Liver (tissue), 10 donors: ENCODE measurements at places on chromosomes 7 and 10.

DNA sequence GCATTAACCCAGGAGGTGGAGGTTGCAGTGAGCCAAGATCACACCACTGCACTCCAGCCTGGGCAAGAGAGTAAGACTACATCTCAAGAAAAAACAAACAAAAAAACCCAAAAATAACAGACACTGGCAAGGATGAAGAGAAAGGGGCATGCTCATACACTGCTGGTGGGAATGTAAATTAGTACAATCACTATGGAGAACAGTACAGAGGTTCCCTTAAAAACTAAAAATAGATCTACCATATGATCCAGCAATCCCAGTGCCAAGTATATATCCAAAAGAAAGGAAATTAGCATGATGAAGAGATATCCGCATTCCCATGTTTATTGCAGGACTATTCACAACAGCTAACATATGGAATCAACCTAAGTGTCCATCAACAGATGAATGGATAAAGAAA is 66.4 kb upstream of the PLA2G12B start:
- DNase-seq = no peak

DNA sequence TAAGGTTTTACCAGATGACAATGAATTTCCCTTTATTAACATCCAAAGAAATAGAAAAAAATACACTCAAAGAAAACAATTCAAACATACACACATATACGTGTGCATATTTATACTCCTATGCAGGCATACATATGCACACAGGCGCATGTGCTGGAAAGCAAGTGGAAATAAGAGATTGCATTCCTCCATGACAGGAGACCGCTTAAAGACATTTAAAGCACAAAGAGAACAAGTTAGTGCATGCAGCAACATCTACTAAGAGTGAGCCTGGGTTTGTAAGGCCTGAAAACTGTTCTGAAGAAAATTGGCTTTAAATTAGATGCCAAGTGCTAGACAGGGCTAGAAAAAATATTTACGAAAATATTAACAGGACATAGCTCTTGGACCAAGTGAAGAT is 40.1 kb upstream of the PPP1R17 start:
- no peak for DNase-seq

- no peak for DNase-seq
Observed at GRCh38 chr7:154380771-154381170, 328.6 kb downstream of the DPP6 start.

GRCh38 chr7:101172005-101172853 is 6.9 kb upstream of the VGF start:
- no peak for DNase-seq

- no peak for DNase-seq
Observed at GRCh38 chr10:121532292-121532864, 65.9 kb downstream of the FGFR2 start.
